ENCODE measurements at places on chromosomes 13 and 19. TPM values are rescaled to one million over a fixed set of nuclear protein-coding genes. Genes with fewer than 3 reads are reported as not detected.

OLFM4 gene
- 0.39 TPM for total RNA-seq

FGF9 gene
- 0.15 TPM for total RNA-seq

- no peak for DNase-seq
These were observed 322.7 kb downstream of the SUCLA2 start for GRCh38 chr13:47678201-47678968.

CPB2 gene
- total RNA-seq: 0.42 TPM

- DNase-seq: no peak
These were observed 28.6 kb downstream of the TIMM13 start for GRCh38 chr19:2398735-2399305.

REX1BD gene
- total RNA-seq: 107 TPM

PEAK3 gene
- total RNA-seq: 0.88 TPM

DNA sequence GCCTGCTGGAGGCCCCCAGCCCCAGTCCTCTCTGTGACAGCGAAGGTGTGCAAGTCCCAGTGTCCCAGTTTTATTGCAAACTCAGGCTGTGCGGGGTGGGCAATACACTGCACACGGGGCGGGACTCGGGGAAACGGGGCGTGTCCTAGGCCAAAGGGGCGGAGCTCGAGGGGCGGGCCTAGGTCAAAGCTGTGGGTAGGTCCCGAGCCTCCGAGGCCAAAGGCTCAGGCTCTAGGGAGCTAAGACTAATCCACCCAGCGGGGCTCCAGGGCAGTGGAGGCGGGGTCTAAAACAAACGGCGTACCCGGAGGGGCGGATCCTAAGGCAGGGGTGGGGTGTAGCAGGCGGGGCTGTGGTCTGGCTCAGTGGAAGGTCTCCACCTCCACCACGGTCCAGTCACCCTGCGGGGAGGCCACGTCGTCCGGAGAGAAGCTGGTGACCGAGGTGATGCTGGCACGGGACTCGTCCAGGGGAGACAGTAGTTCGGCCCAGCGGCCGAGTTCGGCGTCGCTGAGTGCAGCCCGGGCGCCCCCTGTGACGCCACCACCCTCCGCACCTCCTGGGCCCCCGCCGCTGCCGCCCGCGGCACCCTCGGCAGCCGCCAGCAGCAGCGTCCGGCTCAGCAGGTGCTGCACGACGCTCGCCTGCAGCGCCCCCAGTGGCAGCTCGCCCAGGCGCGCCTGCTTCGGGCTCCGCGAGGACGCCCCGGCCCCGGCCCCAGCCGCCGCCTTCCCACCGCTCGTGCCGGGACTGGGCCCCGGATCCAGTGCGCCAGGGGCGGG is 5.3 kb downstream of the PRR36 start:
- peak; percentile 56 for DNase-seq

CGB3 gene
- not detected for total RNA-seq

- no peak for DNase-seq
These were observed 21.4 kb upstream of the IPO5 start for GRCh38 chr13:97932036-97932435.

CCDC194 gene
- total RNA-seq: not detected

DNA sequence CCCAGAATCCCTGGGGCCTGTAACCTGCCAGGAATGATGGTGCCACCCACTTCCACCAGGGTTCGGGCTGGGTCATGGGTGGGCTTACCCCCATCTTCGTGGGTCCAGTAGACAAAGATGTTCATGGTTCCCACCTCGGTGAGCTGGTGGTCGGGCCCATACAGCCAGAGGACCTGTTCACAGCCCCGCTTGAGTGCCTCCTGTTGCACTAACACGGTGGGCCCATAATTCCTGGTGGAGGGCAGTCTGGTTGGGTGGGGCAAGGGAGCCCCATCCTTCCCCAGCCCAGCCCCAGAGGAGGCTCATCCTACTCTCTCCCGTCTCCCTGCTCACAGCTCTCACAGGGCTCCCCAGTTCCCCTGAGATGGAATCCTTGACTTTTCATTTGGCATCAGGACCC is 13.7 kb downstream of the BCAT2 start:
- DNase-seq: no peak

CEACAM3 gene
- total RNA-seq: not detected

WASF3 gene
- 3.4 TPM for total RNA-seq

All from lower leg skin (tissue), 4 donors.